ENCODE measurements at places on chromosomes 2 and 18. TPM values are rescaled to one million over a fixed set of nuclear protein-coding genes. Genes with fewer than 3 reads are reported as not detected.

Gene UGT1A8
- 0.13 TPM for total RNA-seq

Gene MAB21L4
- total RNA-seq: 19.3 TPM

Gene RUFY4
- total RNA-seq: not detected

DNA sequence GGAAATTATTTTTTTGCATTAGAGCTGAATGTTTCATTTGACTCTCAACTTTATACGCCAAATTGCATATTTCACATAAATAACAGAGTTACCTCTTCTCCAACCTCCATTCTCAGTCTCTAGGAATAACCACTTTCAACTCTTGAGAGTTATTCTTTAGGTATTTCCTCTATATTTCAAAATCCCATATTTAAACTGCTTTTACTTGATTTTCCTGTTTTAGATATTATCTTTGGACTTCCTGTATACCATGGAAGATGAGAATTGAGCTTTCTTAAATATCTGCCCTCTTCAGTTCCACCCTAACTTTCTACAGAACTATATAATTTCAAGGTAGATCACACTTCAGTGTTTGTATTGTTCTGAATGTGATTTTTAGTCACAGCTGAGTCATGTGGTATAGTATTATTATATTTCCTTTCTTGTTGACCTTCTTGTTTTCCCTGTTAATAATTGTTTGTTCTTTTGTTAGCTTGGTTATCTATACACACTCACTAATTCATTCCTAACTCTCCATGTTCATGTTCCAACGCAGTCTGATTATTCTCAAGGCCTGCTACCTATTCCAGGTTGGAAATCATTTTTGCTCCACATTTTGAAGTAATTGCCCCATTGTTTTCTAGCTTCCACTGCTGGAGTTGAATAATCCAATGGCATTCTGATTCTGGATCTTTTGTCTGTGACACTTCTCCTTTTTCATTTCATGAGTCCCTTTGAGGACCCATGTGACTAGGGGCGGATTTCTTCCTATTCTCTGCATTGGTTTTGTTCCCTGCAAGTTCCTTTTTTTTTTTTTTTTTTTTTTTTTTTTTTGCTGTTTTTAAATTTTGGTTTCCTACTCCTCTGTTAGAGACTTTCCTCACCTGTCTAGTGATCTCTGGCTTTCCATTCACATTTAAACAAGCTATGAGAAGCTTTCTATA, 156.8 kb upstream of the RBMS1 start:
- no peak for DNase-seq

DNA sequence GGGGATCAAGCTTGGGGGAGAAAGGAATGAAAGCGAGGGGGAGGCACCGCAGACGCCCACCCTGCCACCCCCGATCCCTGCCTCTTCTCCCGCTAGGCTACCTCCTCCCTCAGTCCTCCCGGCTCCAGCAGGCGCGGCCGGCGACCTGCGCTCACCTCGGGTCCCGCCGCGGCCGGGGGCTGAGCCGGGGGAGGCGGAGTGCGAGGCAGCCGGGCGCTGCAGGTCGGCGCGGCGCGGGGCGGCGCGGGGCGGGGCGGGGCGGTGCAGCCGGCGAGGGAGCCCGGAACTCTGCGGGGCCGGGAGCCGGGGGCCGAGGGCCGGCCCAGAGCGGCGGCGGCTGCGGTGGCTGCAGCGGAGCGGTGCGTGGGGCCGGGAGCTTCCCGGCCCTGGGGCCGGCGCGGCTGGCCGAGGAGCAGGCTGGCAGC, 477 bp downstream of the ACVR1 start:
- no peak for DNase-seq

Data from left lobe of liver (tissue), 2 donors.